ENCODE measurements at places on chromosomes 5 and 9.

- DNase-seq = peak; percentile 80
Measured at GRCh38 chr9:129068990-129069861, 11.7 kb upstream of the DOLPP1 start.

DNA sequence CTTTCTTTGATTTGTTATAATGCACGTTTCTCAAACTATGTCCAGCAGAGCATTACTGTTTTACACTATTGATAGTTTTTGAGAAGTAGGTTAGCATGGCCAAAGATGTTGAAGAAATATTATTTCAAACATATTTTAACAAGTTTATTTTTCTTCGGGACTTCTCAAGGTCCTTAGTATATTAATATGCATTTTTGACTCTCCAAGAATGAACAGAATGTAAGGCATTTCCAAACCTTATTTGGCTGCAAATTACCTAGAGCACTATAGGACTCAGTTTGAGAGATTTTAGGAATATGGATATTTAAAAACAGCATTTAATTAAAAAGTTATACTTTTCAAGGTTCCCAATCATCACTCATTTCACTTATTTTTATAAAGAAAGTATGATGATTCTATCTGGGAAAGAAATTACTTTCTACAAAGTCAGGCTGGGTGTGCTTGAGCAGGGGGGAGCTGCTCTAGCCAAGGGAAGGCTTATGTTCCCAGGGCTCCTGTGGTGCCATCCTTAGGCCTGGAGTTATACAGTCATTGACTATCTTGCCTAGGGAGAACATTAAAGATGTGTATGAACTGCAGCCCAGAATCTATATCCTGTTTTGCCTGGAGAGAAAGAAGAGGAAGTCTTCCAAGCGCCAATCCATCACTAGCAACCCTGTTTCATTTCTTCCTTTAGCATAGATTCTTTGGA is 27.6 kb upstream of the NREP start:
- no peak for DNase-seq

DNA sequence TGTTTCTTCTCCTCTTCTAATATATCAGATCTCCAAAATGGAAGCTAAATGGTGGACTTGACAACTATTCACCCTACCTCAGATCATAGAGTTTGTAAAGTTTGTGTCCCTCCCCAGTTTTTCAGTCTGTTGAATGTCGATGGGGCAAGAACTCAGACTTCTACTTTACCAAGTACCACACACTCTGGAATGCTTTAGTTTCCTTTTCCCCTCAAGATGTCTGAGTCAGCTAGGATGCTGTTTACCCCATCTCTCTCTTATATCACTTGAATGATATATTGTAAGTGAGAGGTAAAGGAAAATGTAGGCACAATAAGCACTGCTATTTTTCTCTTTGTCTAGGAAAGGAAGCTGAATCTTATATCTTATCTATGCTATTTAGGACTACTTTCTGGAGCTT is 25.9 kb upstream of the TAL2 start:
- DNase-seq = no peak

- DNase-seq = no peak
Measured at GRCh38 chr9:112631313-112632070, 86.4 kb downstream of the INIP start.

Measured in CD4-positive, alpha-beta T cell treated with Interleukin-4 for 1 hour (primary cell).